ENCODE measurements at places on chromosomes 12 and 14. TPM values are rescaled to one million over a fixed set of nuclear protein-coding genes. Genes with fewer than 3 reads are reported as not detected.

The C12orf56 gene
- total RNA-seq = not detected

The MIPOL1 gene
- 48.8 TPM for total RNA-seq

The HOXC12 gene
- 0.15 TPM for total RNA-seq

The OTUB2 gene
- total RNA-seq = 1.6 TPM

The DAO gene
- total RNA-seq = not detected

The CLEC2A gene
- not detected for total RNA-seq

The HCAR1 gene
- total RNA-seq = 20.6 TPM

The WSCD2 gene
- 0.44 TPM for total RNA-seq

The SMCO2 gene
- not detected for total RNA-seq

The MORN3 gene
- 0.29 TPM for total RNA-seq

The PLA2G1B gene
- not detected for total RNA-seq

The CTSG gene
- total RNA-seq = 0.59 TPM

The OXA1L gene
- total RNA-seq = 145 TPM

The GXYLT1 gene
- 18.0 TPM for total RNA-seq

The RD3L gene
- total RNA-seq = not detected

The GALNT6 gene
- total RNA-seq = 55.8 TPM

The GLT1D1 gene
- 0.16 TPM for total RNA-seq

The FSCB gene
- total RNA-seq = 1.6 TPM

The MAP3K9 gene
- 6.3 TPM for total RNA-seq

The RNASE1 gene
- total RNA-seq = 303 TPM

The RIN3 gene
- total RNA-seq = 19.7 TPM

The FGF23 gene
- total RNA-seq = not detected

The SMOC1 gene
- total RNA-seq = 5.7 TPM

The LMO3 gene
- total RNA-seq = 16.5 TPM

The FBLN5 gene
- total RNA-seq = 81.8 TPM

The STYK1 gene
- total RNA-seq = 4.9 TPM

The KRT6A gene
- total RNA-seq = 0.33 TPM

The CD163 gene
- 848 TPM for total RNA-seq

The BMP4 gene
- 17.7 TPM for total RNA-seq

The PMCH gene
- not detected for total RNA-seq

The PRB2 gene
- not detected for total RNA-seq

The TAS2R13 gene
- 5.9 TPM for total RNA-seq

The C14orf39 gene
- total RNA-seq = 2.1 TPM

The DTX1 gene
- total RNA-seq = 46.6 TPM

The ASB2 gene
- total RNA-seq = 2.0 TPM

The KLRC3 gene
- total RNA-seq = not detected
